AG09319 (cell line): ENCODE measurements at places on chromosomes 6 and 20.

GRCh38 chr6:38730140-38730862, 15.2 kb downstream of the DNAH8 start:
- DNase-seq = no peak

GRCh38 chr6:52872031-52872430, 31.4 kb upstream of the GSTA5 start:
- DNase-seq = no peak

DNA sequence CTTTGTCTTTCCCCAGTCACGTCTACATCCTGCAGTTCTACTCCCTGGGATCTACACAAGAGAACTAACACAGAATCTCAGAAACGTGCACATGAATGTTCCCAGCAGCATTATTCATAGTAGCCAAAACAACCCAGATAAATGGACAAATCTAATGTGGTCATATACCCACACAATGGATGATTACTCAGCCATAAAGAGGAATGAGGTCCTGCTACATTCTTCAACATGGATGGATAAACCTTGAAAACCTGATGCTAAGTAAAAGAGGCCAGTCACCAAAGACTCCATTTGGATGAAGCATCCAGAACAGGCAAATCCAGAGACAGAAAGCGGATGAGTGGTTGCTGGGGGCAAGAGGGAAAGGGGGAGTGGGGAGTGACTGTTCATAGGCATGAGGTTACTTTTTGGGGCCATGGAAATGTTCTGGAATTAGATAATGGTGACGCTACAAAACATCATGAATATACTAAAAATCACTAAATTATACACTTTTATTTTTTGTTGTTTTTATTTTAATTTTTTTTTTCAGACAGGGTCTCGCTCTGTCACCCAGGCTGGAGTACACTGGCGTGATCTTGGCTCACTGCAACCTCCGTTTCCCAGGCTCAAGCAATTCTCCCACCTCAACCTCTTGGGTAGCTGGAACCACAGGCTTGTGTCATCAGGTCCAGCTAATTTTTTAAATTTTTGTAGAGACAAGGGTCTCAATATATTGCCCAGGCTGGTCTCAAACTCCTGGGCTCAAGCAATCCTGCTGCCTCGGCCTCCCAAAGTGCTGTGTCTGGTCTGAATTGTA, 50.8 kb upstream of the DSN1 start:
- no peak for DNase-seq

DNA sequence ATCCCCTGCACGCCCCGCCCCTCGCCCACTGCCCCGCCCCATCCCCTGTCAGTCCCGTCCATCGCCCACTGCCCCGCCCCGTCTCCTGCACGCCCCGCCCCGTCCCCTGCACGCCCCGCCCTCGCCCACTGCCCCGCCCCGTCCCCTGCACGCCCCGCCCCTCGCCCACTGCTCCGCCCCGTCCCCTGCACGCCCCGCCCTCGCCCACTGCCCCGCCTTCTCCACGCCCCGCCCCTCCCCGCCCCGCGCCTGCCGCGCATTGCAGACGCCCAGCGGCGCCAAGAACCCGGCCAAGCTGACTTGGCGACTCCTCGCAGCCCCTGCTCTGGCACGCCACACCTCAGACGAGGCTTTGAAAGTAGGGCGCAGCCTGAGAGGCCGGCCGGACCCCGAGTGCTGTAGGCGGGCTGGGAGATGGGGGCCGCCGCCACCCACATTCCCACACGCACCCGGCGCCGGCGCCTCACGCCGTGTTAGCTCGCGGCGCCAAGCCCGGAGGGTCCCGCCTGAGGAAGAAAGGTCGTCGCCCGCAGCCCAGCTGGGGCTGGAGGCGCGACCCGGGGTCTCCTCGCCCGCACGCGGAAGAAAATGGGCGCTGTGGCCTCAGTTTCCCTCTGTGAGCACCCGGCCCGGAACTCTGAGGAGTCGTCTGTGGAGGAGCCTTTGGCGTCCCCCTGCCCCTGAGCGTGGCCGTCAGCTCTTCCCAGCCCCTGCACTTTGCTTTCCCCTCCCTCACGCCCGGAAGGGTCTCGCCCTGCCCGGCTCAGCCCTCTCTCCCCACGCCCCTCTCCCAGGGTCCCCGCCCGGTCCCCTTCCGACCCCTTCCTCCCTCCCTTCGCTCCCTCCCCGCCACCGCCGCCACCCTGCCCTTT, at the start of gene RAD21L1:
TSS of gene RAD21L1 (plus strand) at position 262 of the 872 bp plus-strand sequence. CDS start 2,410 bp downstream, outside the sequence.
- DNase-seq = peak; percentile 31

DNA sequence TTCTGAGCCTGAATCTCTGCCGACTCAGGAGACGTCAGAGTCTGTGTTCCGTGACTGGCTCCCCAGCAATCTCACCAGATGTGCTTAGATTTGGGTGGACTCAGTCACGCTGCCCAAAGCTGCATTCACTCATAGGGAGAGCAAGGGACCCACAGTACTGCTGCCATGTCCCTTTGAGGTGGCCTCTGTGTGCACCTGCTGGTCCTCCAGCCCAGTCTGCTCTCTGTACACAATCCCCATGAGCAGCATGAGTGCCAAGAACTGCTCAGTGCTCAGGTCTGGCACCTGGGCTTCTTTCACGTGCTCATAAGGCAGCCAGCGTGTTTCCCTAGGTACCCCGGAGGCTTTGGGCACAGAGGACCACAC, 44.2 kb upstream of the TIAM2 start:
- DNase-seq = no peak

- peak; percentile 45 for DNase-seq
These were observed 114.5 kb downstream of the RNF144B start for GRCh38 chr6:18501663-18502013.

DNA sequence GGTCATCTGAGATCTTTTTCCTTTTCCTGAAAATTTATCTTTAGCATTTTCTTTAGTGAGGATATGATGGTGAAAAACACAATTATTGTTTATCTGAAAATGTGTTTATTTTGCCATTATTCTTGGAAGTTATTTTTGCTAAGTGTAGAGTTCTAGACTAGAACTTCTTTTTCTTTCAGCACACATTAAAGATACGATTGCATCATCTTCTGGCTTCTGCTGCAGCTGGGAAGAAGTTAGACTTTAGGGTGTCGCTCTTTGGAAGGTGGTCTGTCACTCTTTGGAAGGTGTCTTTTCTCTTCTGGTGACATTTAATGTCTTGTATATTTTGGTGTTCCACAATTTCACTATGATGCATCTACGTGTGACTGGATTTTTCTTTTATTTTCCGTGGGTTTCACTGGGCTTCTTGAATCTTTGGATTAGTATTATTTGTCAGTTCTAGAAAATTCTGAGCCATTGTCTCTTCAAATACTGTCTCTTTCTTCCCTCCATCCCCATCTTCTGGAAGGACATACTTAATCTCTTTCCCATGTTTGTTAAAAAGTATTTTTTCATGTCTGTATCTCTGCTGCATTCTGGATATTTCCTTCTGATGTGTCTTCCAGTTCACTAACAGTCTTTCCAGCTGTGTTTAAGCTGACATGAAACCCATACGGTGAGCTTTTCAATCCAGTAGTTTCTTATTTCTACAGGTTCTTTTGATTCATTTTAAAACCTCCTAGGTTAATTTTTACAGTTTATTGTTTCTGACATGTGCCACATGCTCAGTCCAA, 81.0 kb downstream of the AGPAT4 start:
- DNase-seq = no peak

DNA sequence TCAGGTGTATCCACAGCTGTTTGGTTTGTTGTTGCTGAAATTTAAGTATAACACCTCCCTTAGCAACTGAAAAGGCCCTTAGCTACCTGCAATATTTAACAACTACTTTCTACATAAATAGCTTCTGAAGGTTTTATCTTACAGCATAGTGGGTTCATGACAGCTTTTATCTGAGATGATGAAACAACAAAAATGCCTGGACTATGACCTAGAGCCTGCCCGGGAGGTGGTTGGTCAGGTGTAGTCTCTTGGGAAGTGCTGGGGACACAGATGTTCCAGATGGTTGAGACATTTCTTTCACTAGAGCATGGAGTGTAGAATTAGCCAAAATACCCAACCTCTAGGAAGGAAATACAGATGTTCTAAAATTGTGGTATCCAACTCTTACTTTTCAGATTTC, 705.4 kb downstream of the MAFB start:
- no peak for DNase-seq

- DNase-seq = no peak
These were observed 31.1 kb downstream of the POFUT1 start for GRCh38 chr20:32238483-32239425.

- DNase-seq = no peak
These were observed 213.6 kb upstream of the PREP start for GRCh38 chr6:105616521-105616920.

GRCh38 chr6:80161434-80161833, 55.0 kb downstream of the BCKDHB start:
- DNase-seq = no peak
